Left renal pelvis (tissue), 4 donors: ENCODE measurements at places on chromosomes 6 and 20.
A peak's percentile ranks its signal among the peaks of the same experiment; 100 is the strongest.

- DNase-seq, result no peak
Observed at GRCh38 chr20:60192326-60192725, 234.1 kb downstream of the CDH26 start.

- DNase-seq, result peak; percentile 29
Observed at GRCh38 chr6:168992446-168993144, 261.1 kb downstream of the THBS2 start.

DNA sequence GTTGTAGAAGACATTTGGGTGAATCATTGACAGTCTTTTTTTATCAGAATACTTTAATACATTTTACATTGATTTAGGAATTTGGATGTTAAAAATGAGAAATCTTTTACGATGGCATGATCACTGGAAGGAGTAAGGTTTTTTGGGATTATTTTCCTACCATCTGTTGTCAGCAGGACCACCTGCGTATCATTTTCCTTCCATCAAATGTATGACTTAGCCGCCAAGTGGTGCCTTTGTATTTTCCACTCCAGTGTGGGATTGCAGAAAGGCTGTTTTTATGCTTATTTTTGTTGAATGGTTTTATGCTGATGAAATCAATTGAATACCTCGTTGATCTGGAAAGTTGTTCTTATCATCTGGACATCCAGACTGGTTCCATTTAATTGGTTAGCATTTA is 35.8 kb downstream of the AKAP12 start:
- no peak for DNase-seq

DNA sequence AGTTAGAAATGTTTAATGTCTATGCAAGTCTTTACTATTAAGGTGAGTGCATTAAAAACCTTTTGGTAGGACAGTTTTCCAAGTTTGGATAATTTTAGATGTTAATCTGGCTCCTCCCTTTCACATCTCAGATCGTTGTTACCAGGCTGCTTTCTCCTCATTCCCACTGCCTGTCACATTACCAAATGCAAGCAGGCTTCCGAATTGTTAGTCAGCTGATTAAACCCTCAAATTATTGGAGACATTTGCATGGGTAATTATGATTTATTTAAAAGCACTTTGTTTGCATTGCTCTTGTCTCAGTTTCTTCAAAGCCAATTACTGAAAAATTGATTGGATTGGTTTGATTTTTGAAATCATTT is 816.5 kb downstream of the KIF16B start:
- no peak for DNase-seq

DNA sequence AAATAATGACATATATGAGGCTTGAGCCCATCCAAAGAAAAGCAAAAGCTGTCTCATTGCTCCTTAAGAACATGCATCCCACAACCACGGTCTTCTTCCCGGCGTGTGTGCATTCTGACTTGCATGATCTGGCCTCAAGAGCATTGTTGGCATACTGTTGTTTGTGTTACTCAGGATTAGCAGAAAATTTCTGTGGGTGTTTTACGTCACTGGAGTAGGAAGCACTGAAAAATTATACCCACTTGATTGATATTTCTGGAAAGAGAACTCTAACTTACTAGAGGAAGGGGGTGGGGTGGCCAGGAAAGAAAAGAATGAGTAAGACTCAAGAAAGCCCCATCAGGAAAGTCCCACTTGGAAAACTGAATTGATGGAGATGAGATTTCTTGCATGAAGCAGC is 326.2 kb upstream of the PRDM1 start:
- no peak for DNase-seq
